Stimulated activated CD4-positive, alpha-beta T cell treated with anti-CD3 and anti-CD28 coated beads, Interleukin-4, amount 100 ng/mL, for 48 hours (primary cell): ENCODE measurements at places on chromosomes 13 and 19.

DNA sequence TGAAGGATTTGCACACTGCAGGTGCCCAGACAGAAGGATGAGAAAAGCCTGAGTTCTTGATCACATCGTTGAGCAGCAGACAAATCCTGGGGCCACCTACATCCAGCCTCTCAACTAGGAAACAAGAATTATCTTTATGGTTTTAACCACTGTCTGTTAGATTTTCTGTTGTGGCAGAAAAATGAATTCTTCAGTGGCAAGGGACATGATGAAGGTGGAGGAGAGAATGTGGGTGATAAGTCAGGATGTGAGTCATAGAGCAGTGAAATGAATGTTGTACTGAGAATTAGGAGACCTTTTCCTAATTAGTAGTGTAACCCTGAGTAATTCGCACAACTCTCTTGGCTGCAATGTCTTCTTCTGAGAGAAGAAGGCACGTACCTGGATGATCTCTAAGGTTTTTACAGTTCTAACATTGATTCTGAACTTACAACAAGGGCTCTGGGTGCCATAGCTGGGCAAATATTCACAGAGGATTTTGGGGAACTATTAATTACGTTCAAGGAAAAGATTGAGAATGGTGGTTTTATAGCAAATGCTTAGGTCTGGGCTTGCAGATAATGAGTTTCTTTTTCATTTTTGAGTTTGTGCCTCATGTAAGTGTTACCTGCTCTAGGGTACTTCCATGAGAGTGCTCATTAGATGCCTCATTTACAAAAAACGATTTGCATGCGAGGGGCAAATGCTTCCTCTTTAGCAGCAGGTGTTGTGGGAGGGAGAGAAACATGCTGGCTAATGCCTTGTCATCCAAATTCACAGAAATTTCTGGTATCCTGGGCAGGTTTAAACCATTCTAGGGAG lies 111.0 kb upstream of the KL start:
- DNase-seq, result no peak

DNA sequence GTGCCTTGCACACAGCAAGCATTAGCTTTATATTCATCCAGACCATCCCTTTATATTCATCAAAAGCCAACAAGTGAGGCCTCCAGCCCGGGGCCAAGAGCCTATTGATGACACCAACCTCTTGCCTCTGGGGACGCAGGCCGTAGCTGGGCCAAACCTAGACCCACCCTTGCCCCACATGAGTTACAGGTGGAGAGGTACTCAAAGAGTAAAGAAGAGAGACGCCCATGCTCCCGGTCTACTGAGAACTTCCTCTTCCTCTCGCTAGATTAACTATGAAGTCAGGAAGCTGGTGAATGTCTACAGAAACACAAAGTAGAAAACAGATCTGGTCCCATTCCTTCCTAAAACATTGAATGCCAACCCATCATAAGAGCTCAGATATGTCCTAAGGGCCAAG lies 3.8 kb upstream of the MLNR start:
- no peak for DNase-seq

DNA sequence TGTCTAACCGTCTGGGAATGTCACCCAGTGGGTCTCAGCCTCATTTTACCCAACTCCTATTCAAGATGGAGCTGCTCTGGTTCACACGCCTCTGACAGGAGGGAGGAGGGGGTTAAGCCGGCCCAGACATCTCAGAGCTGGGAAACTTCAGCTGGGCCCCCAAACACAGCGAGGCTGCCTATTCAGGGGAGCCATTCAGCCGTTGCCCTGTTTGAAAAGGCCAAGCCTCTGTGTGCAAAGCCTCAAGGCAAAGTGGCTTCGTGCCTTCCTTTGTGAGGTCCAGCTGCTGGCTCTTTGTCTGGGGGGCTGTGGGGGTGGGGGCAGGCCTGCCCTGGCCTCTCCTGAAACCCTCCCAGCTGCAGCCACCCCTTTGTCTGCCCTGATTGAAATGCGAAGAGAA lies 147.4 kb downstream of the PTPRS start:
- DNase-seq, result no peak

GRCh38 chr19:44757057-44757734 lies 8.7 kb downstream of the BCL3 start:
- no peak for DNase-seq

- no peak for DNase-seq
Observed at GRCh38 chr13:29883941-29884518, 33.6 kb upstream of the UBL3 start.

GRCh38 chr13:34507630-34508029 lies 434.4 kb upstream of the NBEA start:
- no peak for DNase-seq

DNA sequence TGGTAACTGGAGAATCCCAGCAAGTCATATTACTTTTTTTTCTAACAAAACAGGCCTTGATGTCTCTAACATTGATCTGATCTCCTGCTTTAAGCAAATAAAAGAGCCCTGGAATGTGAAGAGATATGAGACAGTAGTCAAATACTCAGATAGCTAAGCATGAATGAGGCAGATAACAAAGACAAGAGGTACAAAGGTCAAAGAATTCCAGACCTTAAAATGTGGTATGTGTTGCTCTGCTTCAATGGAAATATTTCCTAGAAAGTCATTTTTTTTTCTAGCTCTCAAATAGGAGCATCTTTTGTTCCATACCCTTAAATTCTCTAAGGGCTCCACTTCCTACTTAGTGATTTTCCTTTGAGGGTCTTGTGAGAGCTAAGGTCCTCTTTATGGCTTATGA lies 54.6 kb downstream of the ZNF254 start:
- no peak for DNase-seq

GRCh38 chr13:111216166-111216960 lies 101.3 kb downstream of the ARHGEF7 start:
- no peak for DNase-seq

- no peak for DNase-seq
Observed at GRCh38 chr13:111874981-111875380, 192.0 kb upstream of the SOX1 start.

DNA sequence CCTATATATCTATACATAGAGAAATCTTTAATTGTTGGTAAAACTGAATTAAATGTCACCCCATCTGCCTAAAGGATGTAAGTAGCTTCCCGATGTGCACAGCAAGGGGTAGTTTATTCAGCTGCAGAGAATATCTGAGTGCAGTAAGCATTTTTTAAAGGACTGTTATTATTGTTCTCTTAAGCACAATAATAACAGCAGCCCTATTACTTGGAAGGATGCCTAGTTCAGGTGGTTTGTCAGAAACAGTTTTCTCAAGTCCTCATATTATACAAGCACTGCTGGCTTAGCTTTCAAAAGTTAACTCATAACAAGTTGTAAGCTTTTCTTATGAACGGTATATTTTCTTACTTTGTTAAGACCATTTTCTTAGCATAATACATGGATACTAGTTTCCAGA lies 142.6 kb downstream of the CRYL1 start:
- no peak for DNase-seq

DNA sequence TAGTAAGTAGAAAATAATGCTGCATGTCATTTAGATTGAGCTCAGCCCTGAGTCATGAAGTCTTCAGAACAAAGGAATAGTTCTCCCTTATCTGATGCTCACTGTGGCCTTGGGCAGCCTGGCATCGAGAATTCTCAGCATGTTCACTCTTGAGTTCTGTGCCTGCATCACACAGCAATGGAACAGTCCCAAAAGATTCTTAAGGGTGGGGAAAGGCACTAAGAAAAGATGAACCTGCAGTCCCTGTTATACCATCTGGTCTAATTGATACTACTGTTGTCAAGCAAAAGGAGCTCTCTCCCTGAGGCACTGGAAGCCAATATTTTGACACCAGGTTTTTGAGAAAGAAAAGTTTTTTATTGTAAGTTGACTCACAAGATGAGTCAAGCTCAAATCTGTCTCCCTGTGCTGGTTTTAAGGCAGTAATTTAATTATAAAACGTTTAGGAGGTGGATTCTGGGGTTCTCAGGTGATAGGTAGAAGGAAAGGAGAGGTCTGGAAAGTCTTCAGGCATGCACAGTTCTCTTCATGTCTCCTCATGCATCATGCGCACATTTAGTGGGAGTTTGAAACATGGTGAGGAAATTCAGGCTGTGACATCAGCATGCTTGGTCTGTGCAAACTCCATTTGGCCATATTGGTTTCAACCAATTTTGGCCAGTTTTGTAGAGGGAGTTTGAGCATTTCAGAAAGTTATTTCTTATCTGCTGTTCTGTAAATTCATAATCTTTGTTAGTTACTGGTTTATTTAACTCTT lies 38.1 kb upstream of the ZNF766 start:
- no peak for DNase-seq

DNA sequence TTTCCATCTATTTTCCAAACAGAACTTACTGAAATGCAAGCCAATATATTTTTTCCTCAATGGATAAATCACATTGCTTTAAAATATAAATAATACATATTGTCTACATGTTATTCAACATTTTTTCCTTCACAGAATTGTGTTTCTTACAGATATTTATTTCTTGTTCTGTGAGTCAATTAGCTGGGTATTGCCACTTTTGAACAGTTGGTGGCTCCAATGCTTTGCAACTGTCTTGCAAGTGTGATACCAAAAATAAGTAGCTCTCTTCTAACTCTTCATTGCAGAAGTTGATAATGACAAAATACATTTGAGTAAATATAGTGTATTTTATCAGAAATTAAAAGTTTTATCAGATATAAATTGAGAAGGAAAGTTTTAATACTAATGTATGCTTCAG lies 17.1 kb upstream of the GPC5 start:
- no peak for DNase-seq

DNA sequence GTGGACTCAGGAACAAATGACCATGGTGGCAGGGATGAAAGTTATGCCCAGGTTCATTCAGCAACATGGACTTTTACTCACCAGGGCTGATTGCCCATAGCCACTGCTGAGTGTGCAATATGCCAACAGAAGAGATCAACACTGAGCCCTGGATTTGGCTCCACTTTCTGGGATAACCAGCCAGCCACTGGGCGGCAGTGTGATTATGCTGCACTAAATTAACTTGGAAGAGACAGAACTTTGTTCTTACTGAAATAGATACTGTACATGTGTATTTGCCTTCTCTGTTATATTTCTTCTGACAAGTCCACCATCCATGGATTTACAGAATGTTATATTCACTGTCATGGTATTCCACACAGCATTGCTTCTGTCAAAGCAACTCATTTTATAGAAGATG lies 257.4 kb downstream of the TDRD3 start:
- DNase-seq, result no peak

GRCh38 chr19:1400281-1401137 lies 833 bp downstream of the GAMT start:
- DNase-seq, result no peak

DNA sequence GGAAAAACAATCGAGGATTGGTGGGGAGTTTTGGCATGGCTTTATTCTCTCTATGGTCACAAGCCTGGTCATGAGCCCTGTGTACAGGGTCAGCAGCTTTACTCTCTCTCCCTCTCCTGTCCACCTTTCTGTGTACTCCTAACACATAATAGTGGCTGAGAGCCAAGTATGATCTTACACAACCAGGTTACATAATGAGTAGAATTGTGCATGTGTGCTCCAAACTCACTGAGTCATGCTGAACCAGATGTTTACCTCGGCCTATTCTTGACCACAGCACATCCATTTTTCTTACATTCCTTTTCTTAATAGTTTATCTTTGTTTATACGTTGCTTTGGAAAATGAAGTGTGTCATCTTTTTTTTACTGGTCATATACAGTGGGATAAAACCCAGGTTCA lies 53.1 kb downstream of the ZNF254 start:
- no peak for DNase-seq

DNA sequence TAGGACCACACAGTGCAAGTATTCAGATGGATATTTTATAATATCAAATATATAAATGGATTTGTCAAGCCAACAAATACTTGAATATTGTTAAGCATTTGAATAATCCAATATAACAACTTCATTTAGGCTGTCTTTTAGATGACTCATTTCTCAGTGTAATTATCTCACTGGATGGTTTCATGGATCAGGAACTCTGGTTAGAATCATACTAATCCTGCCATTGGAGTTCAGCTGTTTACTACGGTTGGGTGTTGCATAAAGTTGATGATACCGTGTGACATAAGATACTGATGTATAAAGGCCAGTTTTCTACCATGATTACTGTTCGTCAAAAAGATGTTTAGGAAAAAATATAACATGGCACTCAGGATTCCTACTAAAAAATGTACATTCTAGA lies 196.3 kb downstream of the TSHZ3 start:
- DNase-seq, result no peak

DNA sequence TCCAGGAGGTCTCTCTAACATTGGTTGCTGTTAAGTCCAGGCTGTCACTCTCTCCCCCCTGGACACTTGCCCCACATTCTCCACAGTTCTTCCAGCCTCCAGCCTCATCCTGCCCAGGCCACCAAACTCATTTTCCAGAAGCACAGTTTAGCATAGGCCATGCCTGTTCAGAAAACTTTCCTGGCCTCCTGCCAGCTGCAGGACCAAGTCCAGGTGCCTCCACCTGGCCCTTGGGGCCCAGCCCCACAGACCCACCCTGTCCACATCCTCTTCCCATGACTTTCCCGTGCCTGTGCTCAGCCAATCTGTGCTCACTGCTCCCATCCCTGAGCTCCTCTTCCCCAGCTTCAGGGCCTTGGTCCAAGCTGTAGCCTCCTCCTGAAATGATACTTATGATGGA lies 905.0 kb downstream of the UQCRFS1 start:
- no peak for DNase-seq

GRCh38 chr13:98416408-98416807 lies 160.5 kb downstream of the STK24 start:
- no peak for DNase-seq

DNA sequence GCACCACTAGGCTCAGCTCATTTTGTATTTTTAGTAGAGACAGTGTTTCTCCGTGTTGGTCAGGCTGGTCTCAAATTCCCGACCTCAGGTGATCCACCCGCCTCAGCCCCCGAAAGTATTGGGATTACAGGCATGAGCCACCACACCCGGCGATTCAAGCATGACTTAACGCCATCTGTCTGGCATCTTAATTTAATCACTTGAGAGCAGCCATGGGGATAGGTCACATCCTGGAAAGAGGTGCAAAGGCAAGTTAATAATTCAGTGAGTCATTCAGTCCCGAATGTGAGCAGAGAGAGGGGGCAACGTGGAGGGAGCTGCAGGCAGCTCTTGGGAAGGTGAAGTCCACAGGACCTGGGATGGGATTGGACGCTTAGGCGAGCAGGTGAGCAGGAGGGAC lies 31.7 kb upstream of the USP29 start:
- no peak for DNase-seq

GRCh38 chr19:50659318-50660087 lies 10.3 kb downstream of the C19orf81 start:
- DNase-seq, result no peak

- no peak for DNase-seq
Observed at GRCh38 chr19:10776900-10777650, 58.9 kb downstream of the TMED1 start.

DNA sequence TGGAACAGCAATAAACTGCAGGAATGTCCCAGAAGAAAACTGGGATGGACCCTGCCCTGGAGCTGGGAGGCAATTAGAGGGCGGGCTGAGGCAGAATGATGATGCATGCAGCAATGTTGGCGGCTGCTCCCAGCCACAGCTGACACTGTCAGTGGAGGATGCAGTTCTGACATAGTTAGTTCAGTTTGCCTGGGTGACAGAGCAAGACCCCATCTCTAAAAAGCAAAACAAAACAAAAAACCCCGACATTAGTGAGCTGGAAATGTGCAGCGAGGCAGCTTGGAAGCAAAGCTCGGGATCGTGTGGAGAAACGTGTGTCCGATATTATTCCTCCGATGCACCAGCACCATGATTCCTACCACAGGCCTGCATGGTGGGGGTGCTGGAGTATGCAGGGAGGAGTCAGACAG lies 110.1 kb upstream of the UQCRFS1 start:
- DNase-seq, result no peak

GRCh38 chr19:40356681-40357595 lies 8.4 kb downstream of the PLD3 start:
- DNase-seq, result no peak
